ENCODE measurements at places on chromosomes 3 and 15. TPM values are rescaled to one million over a fixed set of nuclear protein-coding genes. Genes with fewer than 3 reads are reported as not detected.

Gene SLC9C1
- total RNA-seq: not detected

Gene SUSD5
- total RNA-seq: not detected

Gene HLTF
- 22.7 TPM for total RNA-seq

Gene APBA2
- total RNA-seq: 17.2 TPM

Gene COL6A5
- not detected for total RNA-seq

Gene ZDHHC19
- not detected for total RNA-seq

Gene SLC49A4
- 1.9 TPM for total RNA-seq

Gene MST1R
- 0.99 TPM for total RNA-seq

Gene ZCWPW2
- not detected for total RNA-seq

Gene C3orf85
- not detected for total RNA-seq

Gene CRYBG3
- 5.1 TPM for total RNA-seq

Gene CYP1A1
- 1.0 TPM for total RNA-seq

Gene HAPLN3
- total RNA-seq: 30.3 TPM

Gene ESYT3
- total RNA-seq: 0.13 TPM

Gene PCNP
- 182 TPM for total RNA-seq

Gene TMC3
- total RNA-seq: not detected

Gene SLC12A6
- total RNA-seq: 22.7 TPM

Gene ACTL6A
- 99.1 TPM for total RNA-seq

Gene TTLL13
- total RNA-seq: 0.44 TPM

Gene DAPK2
- 3.3 TPM for total RNA-seq

Gene PIERCE2
- total RNA-seq: not detected

Gene ZBBX
- total RNA-seq: not detected

Gene SEMA6D
- total RNA-seq: not detected

Gene LMLN
- total RNA-seq: 6.0 TPM

Gene RLBP1
- total RNA-seq: not detected

Gene FOXL2
- total RNA-seq: 0.15 TPM
